Naive thymus-derived CD8-positive, alpha-beta T cell (primary cell): ENCODE measurements at places on chromosomes 7 and 10. TPM values are rescaled to one million over a fixed set of nuclear protein-coding genes. Genes with fewer than 3 reads are reported as not detected.

CALHM1 gene
- polyA plus RNA-seq, result not detected

GRCh38 chr7:511476-512145 lies 8.0 kb downstream of the PDGFA start:
- no peak for DNase-seq

ASB10 gene
- not detected for polyA plus RNA-seq

BBS9 gene
- 11.2 TPM for polyA plus RNA-seq

GRCh38 chr7:116196947-116197346 lies 13.4 kb upstream of the TES start:
- no peak for DNase-seq

AGR2 gene
- polyA plus RNA-seq, result not detected

AMZ1 gene
- not detected for polyA plus RNA-seq

DNA sequence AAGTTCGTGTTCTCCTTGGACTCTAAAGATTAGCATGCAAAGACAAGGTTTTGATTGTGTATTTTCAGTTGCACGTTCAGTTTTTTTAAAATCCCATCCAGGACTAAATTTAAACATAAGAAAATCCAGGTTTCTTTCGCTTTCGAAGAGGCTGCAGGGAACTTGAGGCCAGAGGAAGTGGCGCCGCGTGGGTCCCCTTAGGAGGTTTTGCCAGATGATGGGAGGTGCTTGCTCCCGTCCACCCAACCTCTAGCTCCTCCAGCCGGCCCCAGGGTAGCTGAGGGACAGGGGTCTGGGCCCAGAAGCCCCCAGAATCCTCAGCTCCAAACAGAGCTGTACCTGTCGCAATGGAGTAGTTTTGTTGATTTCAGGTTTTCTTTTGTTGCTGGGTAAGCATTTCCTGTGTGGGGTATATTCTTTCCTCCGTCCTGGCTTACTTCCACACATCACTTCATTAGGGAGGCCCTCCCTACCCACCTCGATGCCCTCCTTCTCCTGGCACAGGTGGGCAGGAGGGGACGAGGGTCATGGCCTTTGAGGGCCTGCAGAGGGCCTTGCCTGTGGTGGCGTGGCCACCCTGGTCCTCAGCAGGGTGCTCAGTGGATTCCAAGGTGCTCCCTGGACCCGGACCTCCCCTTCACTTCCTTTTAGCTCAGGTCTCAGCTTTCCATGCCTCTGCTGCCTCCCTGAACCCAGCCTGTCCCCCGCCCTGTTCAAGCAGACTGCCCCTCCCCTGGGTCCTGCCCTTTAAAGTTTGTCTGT lies 32.6 kb downstream of the LHPP start:
- DNase-seq, result no peak

GNGT1 gene
- not detected for polyA plus RNA-seq

DNA sequence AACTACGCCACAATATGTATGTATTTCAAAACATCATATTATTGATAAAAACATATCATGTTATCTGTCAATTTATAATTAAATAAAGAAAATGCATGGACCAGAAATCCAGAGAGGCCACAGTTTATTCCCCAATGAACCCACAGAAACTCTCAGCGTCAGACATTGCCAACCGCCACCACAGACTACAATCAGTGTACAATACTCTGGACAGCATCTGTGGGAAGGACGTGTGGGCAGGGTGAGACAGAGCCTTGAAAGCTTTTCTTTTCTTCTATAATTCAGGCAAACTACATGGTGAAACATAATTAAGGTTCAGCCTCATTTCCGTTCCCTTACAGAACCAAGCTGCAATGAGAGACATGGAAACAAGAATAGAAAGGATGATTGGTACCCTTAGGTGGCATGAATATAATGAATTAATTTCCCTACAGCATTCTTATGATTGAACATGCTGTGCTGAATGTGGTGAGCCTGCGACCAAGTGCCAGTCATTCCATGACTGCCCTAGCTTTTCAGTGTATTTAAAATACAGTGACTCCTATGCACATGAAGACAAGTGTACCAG lies 909.3 kb downstream of the SORCS1 start:
- no peak for DNase-seq

GRCh38 chr10:130242513-130242912 lies 106.3 kb downstream of the GLRX3 start:
- no peak for DNase-seq

- DNase-seq, result no peak
These were observed 21.8 kb downstream of the STAM start for GRCh38 chr10:17665747-17666146.

DNA sequence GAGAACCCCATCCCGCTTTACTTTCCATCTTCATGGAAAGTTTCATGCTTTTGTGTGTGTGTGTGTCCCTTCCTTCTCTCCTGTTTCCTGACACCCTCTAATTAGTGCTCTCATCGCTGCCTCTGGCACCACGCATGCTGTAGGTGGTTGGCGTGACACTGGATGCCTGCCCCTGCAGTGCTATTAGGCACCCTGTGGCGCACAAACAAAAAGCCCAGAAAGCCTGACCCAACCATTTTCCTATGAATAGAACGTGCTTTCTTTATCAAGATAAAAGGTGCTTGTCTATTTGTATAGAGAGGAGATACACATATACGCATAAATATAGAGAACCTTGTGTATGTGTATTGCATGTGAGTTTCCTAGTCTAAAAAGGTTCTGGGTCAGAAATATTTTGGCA lies 120.8 kb upstream of the CDCA7L start:
- DNase-seq, result no peak

TSPAN33 gene
- polyA plus RNA-seq, result 6.0 TPM

- DNase-seq, result no peak
These were observed 122.4 kb downstream of the SLC16A9 start for GRCh38 chr10:59587083-59587755.

DNA sequence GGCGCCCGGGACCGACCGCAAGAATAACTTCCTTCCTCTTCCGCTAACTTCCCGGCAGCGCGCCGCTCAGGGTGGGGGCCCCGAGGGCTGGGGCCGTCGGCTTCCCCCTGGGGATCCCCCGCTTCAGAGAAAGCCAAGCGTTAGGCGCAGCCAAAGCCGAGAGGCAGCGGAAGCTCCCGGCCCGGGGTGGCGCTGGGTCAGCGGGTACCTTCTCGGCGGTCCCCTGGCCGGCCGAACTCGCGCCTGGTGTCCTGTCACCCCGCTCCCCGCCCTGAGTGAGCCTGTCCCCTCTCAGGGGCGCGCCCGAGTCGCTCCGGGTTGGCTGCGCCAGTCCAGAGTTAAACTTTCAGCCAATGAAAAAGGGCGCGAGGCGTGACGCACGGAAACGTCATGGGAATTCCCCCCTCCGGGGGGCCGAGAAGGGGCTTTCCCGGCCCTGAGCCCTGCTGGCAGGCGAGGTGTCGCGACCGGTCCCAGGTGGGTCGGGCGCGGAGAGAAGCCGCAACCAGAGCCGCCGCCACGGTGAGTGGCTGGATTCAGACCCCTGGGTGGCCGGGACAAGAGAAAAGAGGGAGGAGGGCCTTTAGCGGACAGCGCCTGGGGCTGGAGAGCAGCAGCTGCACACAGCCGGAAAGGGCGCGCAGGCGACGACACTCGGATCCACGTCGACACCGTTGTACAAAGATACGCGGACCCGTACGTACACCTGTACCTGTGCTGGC lies 1.3 kb upstream of the NFKB2 start:
- peak; percentile 99 for DNase-seq

EMX2 gene
- not detected for polyA plus RNA-seq

GRCh38 chr10:14879124-14879927 lies 660 bp downstream of the SUV39H2 start:
- peak; percentile 23 for DNase-seq

DNA sequence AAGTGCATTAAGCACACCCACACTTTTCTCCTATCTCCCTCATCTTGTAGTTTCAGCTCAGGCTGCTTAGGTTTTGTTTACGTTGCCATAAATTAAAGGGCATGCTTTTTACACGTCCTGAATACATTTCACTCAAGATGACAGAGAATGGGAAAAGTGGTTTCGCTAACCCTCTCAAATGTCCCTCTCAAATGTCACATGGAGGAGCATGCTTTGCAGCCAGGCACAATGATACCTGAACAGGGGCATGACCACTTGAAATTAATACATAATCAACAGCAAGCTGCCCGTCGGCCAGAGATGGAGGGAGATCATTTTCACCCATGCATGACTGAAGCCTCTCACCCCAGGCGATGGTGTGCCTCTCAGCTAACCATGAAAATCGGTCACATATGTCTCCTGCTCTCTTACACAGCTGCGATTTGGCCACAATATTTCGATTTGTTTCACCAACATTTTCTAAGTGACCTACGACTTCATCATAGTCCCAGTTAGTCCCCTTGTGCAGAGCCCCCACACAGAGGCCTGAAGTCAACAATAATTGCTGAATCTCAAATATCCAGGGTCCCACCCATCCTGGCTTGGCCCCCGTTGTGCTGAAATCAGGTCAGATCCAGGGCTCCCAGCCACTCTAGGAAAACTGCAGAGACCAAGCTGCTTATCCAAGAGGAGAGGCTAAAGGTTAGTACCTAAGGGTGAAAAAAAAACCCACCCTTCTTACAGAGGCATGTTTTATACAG lies 373.9 kb upstream of the NFE2L3 start:
- DNase-seq, result no peak

DNA sequence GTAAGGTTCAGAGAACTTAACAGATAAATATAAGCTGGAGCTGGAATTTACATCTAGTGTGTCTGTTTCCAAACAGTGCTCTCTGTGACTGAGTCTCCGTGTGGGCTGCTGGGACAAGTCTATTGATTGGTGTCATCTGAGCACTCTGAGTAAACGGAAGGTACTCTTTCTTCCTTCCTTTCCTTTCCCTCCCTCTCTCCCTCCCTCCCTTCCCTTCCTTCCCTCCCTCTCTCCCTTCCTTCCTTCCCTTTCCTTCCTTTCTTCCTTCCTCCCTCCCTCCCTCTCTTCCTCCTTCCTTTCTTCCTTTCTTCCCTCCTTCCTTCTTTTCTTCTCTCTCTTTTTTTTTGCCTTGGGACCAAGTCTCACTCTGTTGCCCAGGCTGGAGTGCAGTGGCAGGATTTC lies 61.8 kb downstream of the ANKRD61 start:
- DNase-seq, result no peak

MMRN2 gene
- polyA plus RNA-seq, result 0.11 TPM

DNA sequence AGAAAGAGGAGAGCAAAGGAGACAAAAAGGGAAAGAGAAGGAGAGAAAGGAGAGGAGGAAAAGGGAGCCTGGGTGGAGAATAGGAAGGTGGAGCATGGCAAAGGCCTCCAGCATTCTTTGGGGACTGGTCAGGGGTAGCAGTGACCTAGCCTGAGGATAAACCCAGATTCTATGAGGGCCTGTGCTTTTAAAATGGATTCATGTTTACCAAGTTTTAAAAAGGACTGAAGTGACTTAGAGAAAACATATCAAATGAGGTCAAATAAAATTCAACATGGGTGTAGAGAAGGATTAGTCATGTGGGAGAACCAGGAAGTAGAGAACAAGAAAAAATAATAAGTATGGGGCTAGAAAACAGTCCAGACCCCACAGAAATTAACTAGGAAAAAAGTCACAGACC lies 20.7 kb downstream of the CREB3L2 start:
- no peak for DNase-seq

GRCh38 chr10:75231672-75232581 lies 3.8 kb downstream of the COMTD1 start:
- DNase-seq, result no peak
